ENCODE measurements at places on chromosomes 3 and 15. TPM values are rescaled to one million over a fixed set of nuclear protein-coding genes. Genes with fewer than 3 reads are reported as not detected.

DNA sequence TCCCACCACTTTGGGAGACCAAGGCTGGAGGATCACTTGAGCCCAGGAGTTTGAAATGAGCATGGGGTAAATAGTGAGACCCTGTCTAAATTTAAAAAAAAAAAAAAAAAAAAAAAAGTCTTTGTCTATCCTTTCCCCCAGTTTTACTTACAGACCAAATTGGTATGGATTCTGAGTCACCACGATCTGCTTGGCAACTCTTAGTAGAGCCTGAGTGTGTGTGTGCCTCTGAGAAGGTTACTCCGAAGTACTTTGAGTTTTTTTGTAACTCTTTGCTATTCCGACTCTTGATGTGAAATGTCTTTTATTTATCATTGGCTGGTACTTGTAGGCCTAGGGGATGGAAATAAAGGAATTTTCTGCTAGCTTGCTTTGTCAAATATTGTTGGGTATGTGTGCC is 63.3 kb downstream of the RBM6 start:
- no peak for DNase-seq

DNA sequence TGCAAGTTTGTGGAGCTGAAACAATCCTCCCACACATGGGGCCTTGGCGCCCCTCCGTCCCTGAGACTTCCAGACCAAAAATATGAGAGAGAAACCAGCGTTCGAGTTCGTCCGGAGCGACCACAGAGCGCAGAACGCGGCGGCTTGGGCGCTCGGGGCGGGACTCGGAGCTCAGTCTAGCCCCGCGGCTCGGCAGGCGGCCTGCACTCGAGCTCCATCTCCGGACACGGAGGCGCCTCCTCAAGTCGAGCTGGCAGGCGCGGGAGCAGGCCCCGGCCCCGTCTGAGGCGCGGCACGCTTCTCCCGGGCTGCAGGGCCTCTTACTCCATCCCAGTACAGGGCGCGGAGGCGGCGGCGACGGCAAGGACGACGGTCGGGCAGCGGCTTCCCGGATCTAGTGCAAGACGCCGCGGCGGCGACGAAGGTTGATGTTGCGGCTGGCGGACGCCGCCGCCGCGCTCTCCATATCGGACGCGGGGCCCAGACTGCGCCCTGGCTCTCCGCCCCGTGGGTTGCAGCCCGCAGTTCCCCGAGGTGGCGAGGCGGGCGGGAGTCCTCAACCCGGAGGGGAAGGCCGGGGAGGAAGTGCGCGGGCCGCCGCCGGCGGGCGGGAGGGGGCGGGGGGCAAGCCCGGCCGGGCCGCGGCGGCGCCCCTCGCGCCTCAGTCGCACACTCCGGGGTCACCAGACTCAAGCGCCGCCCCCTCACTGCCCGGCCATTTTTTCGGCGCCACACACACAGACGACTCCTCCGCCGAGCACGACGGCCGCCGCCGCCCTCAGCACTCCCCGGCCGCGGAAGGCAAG is 674 bp downstream of the MSL2 start:
- peak; percentile 26 for DNase-seq

DNA sequence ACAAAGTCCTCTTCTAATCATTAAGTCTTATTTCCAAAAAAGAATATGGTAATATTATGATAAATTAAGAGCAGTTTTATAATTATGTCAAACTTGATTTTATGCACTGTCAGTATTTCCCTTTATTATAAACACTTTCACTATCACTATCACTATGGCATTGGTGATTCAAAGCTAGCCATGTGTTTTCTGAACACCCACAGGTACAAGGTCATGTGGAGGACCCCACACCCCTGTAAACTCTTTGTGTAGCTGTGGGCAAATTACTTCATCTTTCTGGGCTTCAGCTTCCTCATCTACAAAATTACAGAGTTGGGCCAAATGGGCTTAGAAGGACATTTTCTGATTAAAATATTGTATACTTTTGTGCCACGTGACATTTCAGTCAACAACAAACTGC is 41.7 kb downstream of the FBXL22 start:
- DNase-seq, result no peak

DNA sequence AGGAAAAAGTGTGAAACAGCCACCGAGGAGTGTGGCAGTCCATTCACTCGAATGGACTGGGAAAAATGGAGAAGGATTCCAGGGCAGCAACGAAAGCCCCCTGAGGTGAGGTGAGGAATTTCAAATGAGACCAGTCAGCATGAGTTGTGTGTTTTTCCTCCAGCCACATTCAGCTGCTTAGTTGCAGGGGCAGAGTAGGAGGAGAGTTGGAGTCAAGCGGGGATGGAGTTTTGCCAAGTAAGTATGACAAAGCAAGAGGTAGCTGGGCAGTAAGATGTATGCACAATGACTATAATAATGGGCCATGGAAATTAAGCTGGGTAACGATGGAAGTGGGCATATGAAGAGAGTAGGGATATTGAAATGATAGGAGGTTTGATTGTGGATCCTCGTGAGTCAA is 64.4 kb downstream of the CCDC54 start:
- DNase-seq, result no peak

DNA sequence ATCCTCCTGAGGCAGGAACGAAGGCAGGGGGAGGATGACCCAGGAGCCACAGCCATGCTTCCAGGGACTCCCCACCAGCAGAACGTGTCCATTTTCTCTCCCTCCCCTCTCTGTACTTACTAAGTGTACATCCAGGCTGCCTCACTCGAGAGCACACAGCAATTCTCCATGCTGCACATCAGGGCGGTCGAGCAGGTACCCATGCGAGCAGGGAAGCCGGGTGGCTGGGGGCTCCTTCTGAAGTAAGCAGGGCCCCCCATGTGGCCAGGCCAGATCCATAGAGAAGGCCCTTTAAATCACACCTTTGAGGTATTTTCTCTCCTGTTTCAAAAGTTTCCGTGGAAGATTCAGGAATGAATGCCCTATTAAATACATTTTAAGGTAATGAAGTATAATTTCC is 41.2 kb upstream of the SLC6A11 start:
- no peak for DNase-seq

DNA sequence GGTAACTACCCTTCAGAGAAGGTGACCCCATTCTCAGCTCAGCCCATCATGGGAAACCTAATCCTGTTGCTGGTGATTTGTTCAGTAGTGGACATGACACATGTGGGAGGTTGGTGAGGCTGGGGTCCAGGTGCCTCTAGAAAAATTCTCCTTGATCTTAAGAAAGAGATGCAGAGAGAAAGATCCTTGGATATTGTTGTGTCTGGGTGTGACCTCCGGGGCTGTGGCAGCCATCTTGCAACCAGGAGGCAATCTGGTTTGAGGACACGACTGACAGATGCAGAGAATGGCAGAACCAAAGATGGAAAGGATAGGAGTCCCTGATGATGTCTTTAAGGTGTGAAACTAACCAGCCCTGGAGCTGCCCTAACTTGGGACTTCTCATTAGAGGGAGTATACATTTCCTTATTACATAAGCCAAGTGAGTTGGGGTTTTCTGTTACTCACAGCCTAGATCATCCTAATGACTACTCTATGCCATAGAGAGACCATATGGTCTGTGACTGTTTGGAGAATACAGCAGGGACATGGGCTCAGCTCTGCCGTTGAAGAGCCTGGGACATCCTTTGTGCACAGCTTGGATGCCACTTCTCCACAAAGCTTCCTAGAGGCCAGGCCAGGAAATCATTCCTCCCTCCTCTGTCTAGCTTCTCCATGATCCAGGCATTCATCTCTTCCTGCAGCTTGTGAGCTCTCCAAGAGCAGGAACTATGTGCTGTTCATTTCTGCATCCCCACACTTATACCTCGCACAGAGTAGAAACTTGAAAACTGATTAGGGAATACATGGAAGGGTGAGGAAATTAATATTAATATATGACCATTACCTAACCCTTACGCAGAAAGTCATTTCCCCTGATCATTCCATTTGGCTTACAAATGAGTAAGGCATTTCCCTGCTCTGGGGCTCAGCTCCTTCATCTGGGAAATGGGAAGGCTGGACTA is 45.9 kb downstream of the HRH1 start:
- DNase-seq, result peak; percentile 79

DNA sequence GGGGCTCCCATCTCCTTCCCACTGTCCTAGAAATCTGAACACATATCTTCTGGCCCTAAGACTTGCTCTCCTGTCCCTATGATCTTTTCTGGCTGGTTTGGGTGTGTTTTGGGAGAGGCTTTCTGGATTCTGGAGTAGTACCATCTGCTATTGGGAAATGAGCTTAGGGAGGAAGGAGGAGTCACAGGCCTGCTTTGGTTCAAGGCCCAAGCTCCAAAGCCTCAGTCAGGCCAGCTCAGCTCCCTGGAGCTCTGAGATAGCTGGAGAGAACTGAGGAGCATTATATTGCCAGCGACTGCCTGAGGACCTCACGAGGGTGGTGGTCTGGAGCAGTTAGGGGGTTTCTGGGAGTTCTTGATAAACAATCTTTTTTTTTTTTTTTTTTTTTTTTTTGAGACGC is 18.7 kb downstream of the RASGRF1 start:
- no peak for DNase-seq

Gene GRIP2
- total RNA-seq, result not detected

DNA sequence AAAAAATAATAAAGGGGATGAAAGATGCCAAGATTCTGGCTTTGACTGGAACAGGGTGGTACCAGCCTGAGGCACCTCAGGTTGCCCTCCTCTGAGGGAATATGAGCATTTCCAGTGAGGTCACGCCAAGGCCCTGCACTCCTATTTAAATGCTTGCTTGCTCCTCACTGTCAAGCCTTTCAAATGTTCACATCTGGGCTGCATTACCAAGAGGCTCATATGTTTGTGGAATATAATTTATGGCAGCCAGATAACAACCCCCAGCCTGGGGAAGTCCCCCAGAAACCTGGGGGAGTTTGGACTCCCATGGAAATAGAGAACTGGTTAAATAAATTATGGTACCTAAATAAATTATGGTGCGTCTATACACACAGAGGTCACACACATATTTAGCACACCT is 88.4 kb downstream of the FRMD4B start:
- no peak for DNase-seq

Gene GOLGA8J
- not detected for total RNA-seq

All from pulmonary artery endothelial cell (primary cell).